D341Med (cell line): ENCODE measurements at places on chromosomes 3 and 15.

- no peak for DNase-seq
Observed at GRCh38 chr3:30353711-30354467, 252.5 kb upstream of the TGFBR2 start.

- no peak for DNase-seq
Observed at GRCh38 chr15:67411486-67411885, 109.4 kb upstream of the C15orf61 start.

DNA sequence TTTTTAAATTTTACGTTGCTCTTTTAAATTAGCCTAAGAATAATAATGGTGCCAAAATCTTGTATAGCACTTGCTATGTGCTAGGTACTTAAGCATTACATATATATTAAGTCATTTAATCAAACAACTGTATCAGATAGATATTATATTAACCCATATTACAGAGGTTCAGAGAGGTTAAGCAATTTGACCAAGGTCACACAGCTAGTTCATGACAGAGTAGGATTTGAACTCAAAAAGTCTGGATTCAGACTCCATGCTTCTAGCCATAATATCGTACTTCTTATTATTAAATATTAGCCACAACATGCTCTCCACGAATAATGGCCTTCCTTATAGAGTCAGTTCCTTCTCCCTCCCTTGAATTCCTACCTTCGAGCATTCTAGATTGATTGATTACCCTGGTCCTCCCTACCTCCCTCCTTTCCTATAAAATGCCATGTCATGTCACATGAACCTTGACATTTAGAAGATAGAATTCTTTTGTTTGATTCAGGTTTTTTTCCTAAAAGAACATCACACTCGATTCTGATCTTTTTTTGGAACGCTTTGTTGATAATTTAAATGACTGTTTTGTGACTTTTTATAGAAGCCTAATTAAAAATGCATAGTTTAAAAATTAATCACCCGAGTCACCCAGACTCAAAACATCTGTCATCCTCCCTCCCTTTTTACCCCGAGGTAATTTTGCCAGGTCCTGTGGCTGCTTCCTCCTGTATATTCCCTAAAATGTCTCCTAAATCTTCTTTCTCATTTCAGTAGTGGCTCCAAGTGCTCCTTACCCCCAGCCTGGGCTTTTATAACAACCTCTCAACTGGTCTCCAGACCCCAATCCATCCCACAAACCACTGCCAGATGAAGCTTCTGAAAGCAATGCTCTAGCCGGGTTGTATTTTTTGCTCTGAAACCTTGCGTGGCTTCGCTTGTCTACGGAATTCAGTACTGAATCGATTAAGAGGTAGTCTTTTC is 8.5 kb upstream of the PSMD6 start:
- peak; percentile 35 for DNase-seq

- DNase-seq: no peak
Observed at GRCh38 chr15:101187820-101188636, 63.8 kb downstream of the CHSY1 start.

DNA sequence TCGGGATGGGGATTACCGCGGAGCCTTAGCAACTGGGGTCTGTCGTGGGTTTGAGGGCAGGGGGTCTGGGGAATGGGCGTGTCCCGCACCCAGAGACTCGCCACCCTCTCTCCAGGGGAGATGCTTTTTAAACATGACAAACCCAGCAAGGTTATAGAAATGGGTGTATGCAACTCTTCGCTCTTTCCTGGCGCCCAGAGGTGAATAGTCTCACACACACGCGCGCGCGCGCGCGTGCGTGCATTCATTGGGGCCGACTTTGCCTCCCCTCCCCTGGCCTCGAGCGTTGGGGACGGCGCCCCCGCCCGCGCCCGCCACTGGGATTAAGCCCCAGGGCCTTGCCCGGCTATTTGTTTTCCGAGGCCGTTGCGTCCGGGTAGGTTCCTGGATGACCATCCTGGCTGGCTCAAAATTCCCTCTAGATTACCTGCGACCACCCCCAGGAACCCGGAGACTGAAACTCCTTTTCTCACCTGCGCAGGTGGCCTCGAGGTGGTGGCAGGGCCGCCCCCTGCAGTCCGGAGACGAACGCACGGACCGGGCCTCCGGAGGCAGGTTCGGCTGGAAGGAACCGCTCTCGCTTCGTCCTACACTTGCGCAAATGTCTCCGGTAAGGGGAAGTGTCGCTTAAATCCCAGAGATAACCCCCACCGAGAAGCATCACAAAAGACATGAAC is 777 bp downstream of the GPR160 start:
- DNase-seq: peak; percentile 58

- DNase-seq: no peak
Observed at GRCh38 chr3:15273227-15273626, 59.2 kb downstream of the SH3BP5 start.

GRCh38 chr3:65371053-65371452 is 667.7 kb downstream of the MAGI1 start:
- no peak for DNase-seq

GRCh38 chr3:103554451-103554850 is 1119.6 kb downstream of the ZPLD1 start:
- no peak for DNase-seq

DNA sequence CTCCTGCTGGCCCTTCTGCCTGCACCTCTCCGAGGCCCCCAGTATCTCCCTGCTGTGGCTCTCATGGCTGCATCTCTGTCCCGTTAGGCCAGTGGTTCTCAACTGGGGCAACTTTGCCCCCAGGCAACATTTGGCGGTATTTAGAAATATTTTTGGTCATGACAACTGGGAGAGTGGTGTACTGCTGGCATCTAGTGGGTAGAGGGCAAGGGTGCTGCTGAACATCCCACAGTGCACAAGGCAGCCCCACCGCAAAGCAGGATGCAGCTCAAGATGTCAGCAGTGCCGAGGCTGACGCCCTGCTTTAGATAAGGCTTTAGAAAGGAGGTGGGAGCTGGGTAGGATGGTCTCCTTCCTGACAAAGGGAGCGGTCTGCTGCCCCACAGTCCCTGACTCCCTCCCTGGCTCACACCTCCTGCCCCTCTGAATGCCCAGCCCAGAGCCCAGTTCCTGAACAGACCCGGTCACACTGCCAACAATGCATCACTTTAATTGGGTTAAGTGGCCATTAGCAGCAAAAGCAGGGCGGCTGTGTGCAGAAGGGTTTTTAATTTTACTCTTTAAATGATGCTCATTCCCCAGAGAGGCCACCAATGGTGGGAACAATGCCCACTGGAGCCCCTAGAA is 68.8 kb upstream of the TMEM115 start:
- no peak for DNase-seq

DNA sequence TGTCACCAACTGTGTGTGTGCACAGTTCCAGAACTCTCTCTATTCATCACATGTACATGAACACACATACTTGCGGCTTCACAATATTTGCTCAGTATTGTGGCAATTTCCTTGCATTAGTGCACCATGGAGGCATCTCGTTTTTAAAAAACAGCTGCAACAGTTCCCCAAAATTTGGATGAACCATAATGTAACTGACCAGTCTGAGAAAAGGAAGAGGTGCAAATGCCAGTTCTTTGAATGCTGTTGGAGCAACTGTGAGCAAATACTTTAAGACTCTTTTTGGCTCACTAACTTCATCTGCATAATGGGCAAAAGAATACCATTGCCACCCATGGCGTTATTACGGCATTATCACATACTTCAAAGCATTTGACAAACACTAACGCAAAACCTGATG is 38.3 kb upstream of the PSMD6 start:
- DNase-seq: no peak

DNA sequence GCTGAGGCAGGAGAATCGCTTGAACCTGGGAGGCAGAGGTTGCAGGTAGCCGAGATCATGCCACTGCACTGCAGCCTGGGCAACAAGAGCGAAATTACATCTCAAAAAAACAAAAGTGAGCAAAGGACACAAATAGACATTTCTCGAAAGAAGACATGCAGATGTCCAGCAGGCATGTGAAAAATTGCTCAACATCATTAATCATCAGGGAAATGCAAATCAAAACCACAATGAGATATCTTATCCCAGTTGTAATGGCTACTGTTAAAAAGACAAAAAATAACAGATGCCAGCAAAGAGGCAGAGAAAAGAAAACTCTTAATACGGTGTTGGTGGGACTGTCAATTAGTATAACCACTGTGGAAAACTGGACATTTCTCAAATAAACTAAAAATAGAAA is 20.9 kb downstream of the ASB7 start:
- DNase-seq: no peak

DNA sequence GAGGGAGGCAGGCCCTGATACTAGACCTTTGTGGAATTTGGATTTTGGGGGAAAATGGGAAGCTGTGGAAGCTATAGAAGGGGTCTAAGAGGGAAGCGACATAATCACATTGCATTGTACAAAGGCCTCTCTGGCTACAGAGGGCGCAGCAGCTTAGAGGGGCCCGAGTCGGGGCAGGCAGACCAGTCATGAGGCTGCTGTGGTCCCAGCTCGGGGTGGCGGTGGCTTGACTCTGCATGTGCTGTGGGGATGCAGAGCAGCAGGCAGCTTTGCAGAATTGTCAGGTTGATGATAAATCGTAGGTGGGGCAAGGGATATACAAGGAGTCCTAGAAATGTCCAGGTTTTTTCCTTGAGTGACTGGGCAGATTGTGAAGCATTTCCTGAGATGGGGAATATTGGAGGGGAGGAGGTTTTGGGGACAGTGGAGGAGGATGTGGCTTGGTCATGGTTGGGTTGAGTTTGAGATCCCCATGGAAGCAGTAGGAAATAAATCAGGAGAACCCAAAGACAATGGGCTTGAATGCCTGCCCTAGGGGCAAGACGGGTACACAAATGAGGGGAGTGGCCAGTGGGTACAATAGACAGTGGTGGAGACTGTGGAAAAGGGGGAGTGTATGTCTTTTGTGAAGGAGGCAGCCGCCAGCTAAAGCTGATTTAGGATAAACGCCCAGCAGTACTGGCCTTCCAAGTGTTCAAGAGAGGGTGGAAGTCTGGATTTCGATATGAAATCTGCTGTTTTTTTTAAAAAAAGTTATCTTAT is 94.1 kb downstream of the HMG20A start:
- DNase-seq: no peak

- DNase-seq: no peak
Observed at GRCh38 chr3:53552730-53553129, 58.3 kb downstream of the CACNA1D start.

GRCh38 chr15:39499042-39499441 is 81.8 kb upstream of the THBS1 start:
- no peak for DNase-seq

GRCh38 chr3:47251689-47252088 is 30.9 kb downstream of the KIF9 start:
- no peak for DNase-seq

- DNase-seq: no peak
Observed at GRCh38 chr3:54988838-54989630, 61.2 kb upstream of the LRTM1 start.

DNA sequence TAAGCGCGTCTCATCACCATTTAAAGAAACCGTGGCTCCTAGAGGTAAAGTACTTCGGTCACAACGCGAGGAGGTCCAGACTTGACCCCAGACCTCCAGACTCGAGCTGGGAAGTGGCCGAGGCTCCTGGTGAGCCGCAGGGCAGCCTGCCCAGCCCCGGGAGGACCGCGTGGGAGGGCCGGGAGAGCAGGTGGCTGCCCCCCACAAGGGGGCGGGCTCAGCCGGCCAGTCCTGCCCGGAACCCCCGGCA is at the start of gene SLC27A2:
Gene SLC27A2 (plus strand): TSS at position 228 of the 250 bp plus-strand sequence. CDS start 232 bp downstream, outside the sequence.
- DNase-seq: no peak

GRCh38 chr3:45965253-45965652 is 22.0 kb downstream of the CXCR6 start:
- no peak for DNase-seq

GRCh38 chr15:48664436-48664835 is 18.9 kb upstream of the FBN1 start:
- DNase-seq: no peak

DNA sequence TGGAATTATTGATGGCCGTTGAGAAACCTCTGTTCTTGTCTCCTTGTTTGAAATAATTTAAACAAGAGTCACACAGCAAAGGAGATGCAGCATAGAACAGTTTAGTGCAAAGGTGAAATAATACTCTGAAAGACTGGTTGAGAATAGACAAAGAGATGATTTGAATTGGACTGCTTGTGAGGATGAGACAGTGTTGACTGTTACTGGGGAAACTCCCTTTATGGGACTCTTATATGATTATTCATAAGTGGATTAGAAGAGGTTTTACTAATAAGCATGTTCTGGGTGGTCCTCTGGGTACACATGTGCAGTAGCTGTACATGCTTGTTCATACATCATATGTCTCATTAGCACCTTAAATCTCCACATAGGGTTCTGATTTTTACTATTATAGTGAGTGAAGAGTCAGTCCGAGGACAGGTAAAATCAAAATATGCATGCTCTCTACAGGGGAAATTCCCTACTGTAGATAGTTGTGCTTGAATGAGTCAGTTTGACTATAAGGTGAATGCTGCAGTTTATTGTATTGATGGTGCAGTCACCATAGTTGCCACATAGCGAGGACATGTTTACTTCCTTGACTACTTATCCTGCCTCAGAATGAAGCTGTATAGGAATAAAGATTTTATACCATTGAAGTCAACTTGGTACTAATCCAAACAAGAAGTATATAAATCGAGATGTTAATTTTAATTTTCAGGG is 498.7 kb downstream of the CNTN6 start:
- no peak for DNase-seq

DNA sequence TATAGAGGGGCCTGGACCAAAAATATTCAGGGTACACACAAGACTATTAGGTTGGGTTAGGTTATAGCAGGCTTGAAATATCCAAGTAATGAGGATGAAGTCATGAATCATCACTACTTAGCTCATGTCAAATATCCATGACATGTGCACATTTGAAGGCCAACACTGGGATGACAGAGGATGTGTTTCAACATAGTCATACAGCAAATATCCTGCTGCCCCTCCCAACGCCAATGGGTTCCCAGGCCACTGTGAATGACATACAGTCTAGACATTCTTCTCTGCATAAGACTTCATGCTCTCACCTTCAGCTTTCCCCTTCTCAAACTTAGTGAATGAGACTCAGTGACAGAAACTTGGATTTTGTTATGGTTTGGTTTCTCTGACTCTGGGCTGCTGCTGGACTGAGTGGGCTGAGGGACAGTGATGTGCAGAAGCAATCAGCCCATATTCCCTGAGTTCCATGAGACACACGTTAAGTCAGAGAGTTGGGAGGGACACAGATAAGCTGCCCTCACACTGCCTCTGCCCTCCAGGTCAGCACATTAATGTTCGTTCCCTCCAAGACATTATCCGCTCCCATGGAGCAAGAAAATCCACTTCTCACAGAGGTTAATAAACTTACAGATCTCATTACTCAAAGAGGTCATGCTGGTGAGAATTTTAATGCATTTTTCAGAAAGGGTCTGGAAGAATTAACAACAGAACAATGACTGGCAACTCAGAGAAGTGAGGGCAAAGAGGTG is 15.4 kb downstream of the HOMER2 start:
- no peak for DNase-seq

- no peak for DNase-seq
Observed at GRCh38 chr3:78139166-78139565, 1099.3 kb downstream of the ROBO2 start.

GRCh38 chr3:32457971-32458471 is 44.6 kb downstream of the CMTM6 start:
- DNase-seq: no peak

GRCh38 chr3:73192036-73192738 is 130.7 kb downstream of the EBLN2 start:
- DNase-seq: peak; percentile 39
